ENCODE measurements at places on chromosomes 3 and 15.

- DNase-seq = no peak
These were observed 33.7 kb downstream of the ITGB5 start for GRCh38 chr3:124853446-124853845.

DNA sequence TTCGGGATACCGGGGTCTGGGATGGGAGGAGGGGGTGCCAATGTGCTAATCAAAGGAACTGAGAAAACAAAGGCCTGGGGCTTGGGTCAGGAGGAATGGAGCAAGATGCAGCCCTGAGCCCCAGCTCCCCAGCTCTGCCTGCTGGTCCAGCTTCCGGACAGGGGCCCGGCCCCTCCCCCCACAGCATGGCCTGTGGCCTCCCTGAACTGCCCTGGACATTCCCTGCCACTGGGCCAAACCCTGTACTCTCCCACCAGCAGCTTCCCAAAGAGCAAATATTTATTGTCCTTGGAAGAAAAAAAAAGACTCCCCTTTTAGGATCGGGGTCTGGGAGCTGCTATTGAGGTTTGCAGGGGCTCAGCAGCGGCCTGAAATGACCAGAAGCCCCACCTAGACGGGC, 5.7 kb upstream of the MYL3 start:
- DNase-seq = no peak

- DNase-seq = no peak
These were observed 457.2 kb downstream of the RAP2B start for GRCh38 chr3:153619268-153619667.

- no peak for DNase-seq
These were observed 316.6 kb upstream of the UBE2E2 start for GRCh38 chr3:22886439-22887068.

DNA sequence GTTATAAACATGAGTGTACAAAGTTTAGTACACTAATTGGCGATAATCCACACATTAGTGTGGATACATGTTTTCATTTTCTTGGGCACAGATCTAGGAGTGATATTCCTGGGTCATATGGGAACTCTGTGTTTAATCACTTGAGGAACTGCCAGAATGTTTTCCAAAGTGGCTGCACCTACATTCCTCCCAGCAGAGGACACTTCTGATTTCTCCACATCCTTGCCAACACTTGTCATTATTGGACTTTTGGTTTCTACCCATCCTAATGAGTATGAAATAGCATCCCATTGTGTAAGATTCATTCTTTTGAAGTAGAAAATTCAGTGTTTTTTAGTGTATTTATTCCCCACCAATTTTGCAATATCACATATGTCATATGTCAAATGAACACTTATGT, 53.6 kb downstream of the CFAP92 start:
- no peak for DNase-seq

DNA sequence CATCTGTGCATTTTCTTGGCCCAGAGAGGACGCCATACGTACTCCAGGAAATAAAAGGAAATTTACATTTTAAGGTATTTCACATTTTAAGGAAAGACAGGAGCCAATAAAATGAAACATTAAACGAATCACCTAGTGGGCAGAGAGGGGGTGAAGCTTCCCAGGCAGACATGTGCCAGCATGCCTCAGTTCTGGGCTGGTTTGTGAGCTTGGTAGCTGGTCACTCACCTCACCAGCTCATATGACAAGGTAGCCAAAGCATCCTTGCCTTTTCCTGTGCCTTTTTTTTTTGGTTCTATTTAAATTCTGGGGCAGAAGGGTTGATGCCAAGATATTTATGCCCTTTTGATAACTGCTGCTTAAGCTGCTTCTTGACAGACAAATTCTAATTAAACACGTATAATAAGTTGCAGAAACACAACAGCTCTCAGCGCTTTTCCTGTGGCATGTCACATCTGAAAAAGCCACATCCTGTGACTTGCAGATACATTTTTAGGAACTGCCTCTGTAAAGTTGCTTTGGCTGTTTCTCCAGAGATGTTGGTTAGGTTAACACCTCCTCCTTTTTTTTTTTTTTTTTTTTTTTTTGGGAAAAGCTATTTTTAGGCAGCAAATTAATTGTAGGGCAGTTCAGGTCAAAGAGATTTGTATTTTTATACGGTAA, 218.6 kb downstream of the PDCD6IP start:
- DNase-seq = no peak

GRCh38 chr3:86990012-86990733, 776 bp downstream of the VGLL3 start:
- no peak for DNase-seq

GRCh38 chr3:66405701-66406091, 95.1 kb downstream of the LRIG1 start:
- no peak for DNase-seq

GRCh38 chr3:51392355-51393133, 1.5 kb downstream of the RBM15B start:
- DNase-seq = no peak

- no peak for DNase-seq
These were observed 17.5 kb upstream of the CORO2B start for GRCh38 chr15:68561171-68561900.

DNA sequence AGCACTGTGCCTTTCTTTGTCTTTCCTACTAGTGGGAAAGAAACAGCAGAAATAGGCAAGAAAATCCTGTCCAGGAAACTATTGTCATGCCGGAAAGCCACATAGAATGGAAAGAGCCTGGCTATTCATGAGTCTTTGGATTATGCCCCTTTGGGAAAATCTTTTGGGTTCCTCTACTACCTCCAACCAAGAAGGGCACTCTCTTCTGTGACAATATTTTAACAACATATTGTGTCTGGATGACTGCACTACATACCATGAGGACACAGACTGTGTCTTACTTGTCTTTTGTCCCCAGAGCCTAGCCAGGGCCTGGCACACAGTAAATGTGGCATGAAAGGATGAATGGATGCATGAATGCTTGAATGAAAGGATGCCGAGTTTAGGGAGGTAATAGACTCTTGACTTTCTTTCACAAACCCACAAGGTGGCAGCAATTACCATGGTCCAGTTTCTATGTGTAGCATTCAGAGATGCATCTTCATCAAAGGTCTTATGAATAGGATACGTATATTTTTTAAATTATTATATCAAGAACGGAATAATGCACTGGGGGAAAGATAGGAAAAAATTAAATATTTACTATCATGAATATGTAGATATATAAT, 30.3 kb downstream of the ARL14 start:
- DNase-seq = no peak

- DNase-seq = no peak
These were observed 21.0 kb downstream of the SLC25A20 start for GRCh38 chr3:48877671-48878070.

DNA sequence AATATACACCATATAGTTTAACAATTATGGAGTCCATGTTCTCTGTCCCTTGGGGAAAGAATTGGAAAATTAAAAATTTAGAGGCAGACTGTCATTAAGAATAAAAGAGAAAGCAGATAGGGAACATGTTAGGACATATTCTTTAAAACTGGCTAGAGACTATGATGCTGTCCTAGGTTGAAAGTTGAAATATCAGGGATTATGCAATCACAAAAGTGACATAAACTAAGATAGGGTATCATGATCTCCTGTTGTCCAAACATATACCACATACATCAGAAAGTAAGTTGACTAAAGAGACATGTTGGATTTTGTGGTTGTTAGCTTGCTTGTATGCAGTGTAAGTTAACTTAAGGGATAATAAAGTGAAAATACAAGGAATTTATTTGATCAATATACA, 9.9 kb upstream of the EID1 start:
- DNase-seq = no peak

DNA sequence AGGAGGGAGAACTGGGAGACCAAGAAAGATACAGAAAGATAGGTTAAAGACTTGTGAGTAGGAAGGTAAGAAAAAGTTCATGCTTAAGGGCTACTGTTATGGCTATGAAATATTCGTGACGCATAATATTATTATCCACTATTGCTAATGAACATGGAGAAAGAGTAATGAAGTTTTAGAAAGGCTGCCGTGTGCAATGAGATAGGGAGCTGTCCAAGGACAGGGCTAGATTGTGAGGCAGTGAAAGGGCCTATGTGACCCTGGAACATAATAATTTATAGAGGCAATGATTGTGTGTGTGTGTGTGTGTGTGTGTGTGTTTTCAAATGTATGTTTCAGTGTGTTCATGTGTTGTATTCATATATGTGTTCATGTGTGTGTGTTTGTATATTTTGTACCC, 27.7 kb downstream of the MBNL1 start:
- no peak for DNase-seq

DNA sequence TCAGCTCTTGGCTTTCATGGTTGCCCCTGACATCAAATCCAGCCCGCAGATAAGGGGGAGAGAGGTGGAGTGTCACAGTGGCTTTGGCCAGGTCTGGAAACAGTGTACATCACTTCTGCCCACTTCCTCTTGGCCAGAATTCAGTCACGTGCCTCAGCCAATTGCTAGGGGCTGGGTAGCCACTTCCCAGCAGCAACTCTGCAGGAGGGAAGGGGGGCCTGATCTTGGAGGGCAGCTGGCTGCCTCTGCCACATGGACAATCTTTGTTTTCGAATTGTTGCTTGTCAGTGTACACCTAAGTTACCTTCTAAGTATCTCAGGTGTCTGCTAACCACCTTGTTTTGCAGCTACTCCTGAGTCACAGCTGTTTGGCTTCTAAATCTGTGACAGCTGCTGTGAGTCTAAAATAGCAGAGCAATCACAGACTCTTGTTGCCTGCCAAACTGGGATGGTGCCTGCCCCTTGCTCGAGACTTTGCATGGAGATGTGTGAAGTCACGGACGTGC, 41.0 kb upstream of the LIMD1 start:
- peak; percentile 43 for DNase-seq

DNA sequence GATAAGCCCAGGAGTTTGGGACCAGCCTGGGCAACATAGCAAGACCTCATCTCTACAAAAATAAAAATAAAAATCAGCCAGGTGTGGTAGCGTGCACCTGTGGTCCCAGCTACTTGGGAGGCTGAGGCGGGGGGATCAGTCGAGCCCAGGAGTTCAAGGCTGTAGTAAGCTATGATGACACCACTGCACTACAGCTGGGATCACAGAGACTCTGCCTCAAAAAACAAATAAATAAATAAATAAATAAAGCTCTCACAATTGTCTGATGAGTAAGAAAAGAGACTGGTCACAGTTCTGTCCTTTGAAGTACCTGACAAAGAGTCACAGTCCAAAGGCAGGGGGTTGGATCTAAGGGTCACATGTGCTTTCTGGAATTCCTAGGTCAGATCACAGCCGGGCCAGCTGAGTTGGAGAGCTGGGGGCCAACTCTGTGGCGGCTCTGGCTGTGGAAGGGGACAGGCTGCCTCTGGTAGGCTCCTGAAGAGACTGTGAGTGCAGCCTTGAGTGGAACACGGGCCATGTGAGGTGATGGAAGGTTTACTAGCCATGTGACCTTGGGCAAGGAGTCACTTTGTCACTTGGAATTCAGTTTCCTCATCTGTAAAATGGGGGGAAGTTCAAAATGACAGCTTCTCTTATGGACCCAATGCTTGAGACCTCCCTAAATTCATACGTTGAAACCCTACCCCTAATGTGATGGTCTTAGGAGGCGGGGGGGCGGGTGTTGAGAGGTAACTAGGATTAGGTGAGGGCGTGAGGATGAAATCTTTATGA, 47.2 kb downstream of the WHAMM start:
- DNase-seq = no peak

DNA sequence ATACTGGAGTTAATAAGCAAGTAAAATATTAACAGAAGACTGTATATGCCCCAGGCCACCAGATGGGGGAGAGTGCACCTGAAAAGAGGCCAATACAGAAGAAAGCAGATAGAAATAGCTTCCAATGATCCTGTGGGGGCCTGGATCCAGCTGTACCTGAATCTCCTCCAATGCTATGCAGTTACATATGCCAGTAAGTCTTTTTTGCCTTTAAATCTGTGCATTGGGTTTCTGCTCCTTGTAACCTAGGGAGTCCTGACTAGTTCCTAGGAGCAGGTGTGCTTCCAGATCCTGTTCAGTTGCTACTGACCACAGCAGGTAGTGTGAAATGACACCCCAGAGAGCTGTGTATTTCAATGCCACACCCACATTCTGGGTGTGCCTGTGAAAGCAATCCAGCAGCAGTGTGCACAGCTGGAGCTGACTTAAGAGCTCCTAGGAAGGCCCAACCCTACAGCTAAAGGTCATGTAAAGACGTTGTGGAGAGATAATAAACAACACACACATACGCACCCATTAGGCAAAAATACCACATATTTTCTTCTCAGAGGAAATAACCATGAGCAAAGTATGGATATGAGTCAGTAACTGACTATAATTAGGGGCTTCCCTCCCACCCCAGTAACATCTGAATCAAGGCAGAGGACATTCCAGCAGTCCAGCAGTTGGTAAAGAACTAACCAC, 62.2 kb upstream of the AKAP13 start:
- DNase-seq = no peak

Measured in CD4-positive, alpha-beta T cell treated with Interleukin-15 for 1 hour (primary cell).